HAP-1 (cell line): ENCODE measurements at places on chromosomes 6 and 20.

- DNase-seq = no peak
These were observed 20.0 kb downstream of the PHF20 start for GRCh38 chr20:35791821-35792220.

- no peak for DNase-seq
These were observed 30.4 kb downstream of the AKIRIN2 start for GRCh38 chr6:87671555-87672029.

GRCh38 chr6:163719028-163719742, 304.7 kb downstream of the QKI start:
- DNase-seq = no peak

DNA sequence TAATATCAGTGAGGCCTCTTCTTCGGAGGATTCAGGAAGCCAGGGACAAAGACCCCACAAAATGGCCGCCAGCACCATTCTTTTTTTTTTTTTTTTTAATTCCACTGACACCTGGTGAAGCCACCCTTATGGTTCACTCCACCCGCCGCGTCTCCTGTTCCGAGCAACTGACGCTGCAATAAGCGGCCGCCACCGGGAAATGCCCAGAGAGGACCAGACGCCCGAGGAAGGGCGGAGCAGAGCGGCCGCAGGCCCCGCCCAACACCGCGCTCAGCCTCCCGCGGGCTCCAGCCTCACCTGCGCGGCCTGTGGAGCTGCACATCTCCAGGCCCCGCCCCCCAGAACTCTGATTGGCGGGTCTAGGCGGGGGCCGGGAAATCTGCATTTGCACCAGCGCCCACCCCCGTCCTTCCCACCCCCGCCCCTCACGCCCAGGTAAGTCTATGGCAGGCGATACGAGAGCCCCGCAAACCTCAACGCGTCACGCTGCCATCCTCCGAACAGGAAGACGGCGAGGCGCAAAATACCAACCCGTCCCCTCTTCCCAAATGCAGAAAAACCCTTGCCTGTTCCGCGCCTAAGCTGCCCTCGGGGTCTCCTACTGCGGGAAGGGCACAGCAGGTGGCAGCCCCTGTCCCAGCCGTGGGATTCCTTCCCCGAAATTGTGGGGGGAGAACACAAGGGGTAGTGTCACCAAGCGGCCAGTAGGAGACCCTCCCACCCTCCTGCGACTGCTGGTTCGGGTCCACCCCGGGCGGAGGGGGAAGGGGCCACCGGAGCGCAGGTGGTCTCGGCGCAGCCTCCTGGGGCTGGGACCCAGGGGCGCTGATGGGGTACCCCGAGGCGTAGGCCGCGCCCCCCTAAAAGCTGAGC, 960 bp downstream of the ATP9A start:
- peak; percentile 78 for DNase-seq

- DNase-seq = no peak
These were observed 17.4 kb downstream of the PRL start for GRCh38 chr6:22279427-22279826.

DNA sequence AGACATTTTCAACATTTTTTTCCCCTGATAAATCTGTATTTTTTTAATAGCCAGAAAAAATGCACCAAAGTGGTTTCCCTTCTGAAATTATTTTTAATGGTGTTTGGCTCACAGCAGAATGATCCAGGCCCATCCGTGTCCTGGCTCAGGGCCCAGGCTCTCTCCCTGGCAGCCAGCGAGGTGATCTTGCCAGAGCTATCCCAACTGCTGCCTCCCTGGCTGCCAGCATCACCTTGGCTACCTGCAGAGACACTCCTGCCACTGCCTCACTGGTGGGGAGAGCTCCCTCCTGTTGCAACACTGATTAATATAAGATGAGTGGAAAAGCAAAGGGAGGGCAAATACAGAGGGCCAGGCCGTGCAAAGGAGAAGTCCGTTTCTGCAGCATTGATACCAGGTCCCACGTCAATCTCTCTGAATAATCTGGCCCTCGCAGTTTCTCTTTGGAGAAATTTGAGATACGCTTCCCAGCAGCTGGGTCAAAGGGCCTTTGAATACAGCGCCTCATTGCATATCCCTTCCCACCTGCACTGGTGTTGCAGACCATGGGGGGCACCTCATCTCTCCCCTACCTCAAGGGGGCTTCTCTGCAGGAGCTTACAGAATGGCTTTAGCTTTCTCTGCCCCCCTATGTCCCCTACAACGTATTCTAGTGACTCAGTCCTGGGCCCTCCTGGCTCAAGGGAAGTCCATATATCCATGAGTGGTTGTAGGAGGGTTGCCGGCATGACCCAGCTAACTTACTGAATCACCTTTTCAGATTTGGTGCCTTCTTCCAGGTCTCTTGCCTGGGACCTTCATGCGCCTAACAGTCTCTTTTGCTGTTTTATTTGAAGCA, 12.8 kb upstream of the DSTN start:
- no peak for DNase-seq

- DNase-seq = no peak
These were observed 119.2 kb downstream of the NFATC2 start for GRCh38 chr20:51423290-51423667.

- peak; percentile 62 for DNase-seq
These were observed 9.3 kb downstream of the BNIP5 start for GRCh38 chr6:36327226-36327918.
